Activated CD4-positive, alpha-beta memory T cell treated with anti-CD3 and anti-CD28 coated beads, Interleukin-2, amount 10 ng/mL, durations not matched to agents 7 days and 5 days (primary cell): ENCODE measurements at places on chromosomes 3 and 15. TPM values are rescaled to one million over a fixed set of nuclear protein-coding genes. Genes with fewer than 3 reads are reported as not detected.

Gene CLCN2
- 3.6 TPM for total RNA-seq

Gene DUOX2
- 0.23 TPM for total RNA-seq

Gene ZNF592
- 36.6 TPM for total RNA-seq

Gene LIPC
- 0.68 TPM for total RNA-seq

DNA sequence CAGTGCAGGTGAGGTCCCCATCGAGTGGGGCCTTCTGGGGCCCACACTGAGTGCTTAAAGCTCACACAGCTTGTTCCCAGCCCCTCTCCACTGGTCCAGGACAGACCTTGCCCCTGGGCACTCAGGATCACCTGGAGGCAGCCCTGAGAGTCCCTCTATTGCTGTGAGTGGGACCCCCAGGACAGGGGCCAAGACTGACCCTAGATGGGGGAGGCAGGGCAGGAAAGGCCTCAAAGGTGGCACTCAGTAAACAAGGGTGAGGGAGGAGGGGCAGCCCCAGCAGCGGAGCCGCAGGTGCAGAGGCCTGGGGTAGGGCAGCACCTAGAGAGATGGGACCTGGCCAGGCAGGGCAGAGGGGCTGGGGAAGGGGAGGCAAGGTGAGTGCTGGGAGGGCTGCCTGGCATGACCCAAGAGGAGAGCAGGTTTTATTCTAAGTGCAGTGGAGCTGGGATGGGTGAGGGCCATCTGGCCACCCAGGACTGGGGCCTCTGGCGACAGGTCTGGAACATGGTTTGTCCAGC is 27.9 kb downstream of the CFAP100 start:
- DNase-seq = no peak
- no peak overlapping the region for H3K4me3 ChIP-seq
- no peaks in the 10 kb centered on the region for H3K36me3 ChIP-seq

DNA sequence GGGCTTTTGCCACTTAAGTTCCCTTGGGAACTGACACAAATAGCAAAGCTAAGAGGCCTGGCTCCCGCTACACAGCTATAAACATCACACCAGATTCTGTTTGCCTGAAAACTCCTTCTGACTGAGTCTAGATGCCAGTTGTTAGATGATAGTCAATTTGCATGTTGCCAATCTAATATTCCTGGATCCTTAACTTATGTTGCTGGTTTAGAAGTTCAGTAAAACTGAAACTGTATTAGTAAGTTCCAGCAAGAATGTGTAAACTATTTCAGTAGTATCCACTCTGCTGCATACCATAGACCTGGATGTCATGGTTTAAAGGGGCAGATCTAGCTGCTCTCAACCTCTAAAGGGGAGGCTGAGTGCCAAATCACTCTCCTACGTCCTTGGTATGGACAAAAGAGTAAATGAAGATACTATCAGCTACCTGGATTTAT is 27.1 kb upstream of the LACTB start:
- no peak overlapping the region for H3K4me3 ChIP-seq
- DNase-seq = no peak
- H3K36me3 ChIP-seq = no peaks in the 10 kb centered on the region
- H3K27ac ChIP-seq = no peak overlapping the region
- peaks cover 3% of the 10 kb centered on the region for H3K27me3 ChIP-seq

DNA sequence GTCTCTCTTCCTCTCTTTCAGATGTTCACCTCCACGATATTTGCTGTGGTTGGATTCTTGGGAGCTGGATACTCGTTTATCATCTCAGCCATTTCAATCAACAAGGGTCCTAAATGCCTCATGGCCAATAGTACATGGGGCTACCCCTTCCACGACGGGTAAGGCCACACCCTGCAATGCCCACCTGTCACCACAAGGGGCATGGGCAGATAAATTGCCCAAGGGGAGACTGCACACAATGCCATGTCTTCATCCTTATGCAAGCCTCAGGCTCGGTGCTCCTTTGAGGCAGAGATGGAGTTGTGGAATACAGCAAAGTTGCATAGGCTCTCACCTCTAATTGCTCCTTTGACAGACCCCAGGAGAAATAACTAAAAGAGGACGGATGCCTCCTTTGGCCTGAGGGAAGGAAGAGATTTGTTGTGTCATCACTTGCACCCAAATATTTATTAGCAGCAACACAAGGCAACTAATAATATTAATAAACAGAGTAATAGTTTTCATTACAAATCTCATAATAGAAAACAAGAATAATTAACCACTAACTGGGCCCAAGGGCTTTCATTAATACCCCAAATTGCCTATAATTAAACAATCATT is 13.2 kb downstream of the TM4SF4 start:
- DNase-seq = peak; percentile 43
- no peak overlapping the region for H3K4me3 ChIP-seq
- no peak overlapping the region for H3K27ac ChIP-seq
- H3K36me3 ChIP-seq = no peaks in the 10 kb centered on the region
